ENCODE measurements at places on chromosomes 7 and 10.
A peak's percentile ranks its signal among the peaks of the same experiment; 100 is the strongest.

DNA sequence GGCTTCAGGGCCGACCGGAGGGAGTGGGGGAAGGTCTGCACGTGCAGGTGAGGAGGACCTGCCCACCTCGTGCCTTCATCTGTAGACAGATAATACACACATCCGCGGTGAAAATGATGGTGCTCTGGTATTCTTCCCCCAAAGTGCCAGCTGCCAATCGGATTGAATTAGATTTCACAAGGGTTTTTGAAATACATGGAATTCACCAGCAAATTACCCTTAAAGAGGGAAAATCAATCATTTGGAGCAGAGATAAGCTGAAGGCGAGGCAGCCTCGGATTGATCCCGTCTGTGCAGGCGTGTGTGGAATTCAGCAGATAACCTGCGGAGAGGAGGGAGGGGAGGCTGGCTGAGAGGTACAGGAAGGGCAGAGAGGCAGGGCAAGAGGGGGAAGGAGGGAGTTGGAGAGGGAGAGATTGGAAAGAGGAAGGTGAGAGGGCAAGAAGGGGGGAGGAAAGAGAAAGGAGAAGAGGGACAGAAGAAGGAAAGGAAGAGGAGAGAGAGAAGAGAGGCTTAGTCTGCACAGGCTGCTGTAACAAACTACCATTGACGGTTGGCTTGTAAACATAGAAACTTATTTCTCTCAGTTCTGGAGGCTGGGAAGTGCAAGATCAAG is 84.2 kb downstream of the C10orf105 start:
- DNase-seq, result no peak

DNA sequence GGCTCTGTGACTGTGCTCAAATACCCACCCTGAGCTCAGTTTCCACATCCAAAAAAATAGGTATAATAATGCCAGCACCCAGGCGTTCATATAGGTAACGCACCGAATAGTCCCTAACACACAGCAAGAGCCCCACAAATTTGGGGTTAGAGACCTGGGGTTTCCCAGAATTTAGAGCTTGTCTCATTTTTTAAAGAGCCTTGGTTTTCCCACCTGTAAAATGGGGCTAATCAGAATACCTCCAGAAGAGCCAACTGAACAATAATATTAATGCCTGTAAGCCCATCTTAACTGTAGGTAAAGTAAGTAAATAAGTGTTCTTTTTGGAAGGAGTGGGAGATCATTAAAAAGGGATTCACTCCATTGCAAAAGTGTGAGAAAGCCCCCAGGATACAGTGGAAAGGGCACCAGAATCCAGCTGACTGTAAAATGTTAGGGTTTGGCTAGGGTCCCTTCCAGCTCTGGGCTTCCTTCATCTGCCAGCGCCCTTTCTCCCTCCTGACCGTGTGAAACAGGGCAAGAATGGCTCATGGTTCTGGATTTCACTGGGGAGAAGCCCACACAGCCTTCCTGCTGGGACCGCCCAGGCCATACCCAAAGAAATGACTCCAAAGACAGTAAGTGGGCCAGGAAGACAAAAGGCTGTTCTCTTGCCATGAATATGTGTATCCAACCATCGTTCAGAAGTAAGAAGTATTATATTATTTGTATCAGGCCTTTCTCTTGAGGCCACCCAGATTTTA is 2.1 kb downstream of the MTURN start:
- no peak for DNase-seq

- no peak for DNase-seq
Observed at GRCh38 chr7:117195361-117196029, 127.4 kb downstream of the WNT2 start.

DNA sequence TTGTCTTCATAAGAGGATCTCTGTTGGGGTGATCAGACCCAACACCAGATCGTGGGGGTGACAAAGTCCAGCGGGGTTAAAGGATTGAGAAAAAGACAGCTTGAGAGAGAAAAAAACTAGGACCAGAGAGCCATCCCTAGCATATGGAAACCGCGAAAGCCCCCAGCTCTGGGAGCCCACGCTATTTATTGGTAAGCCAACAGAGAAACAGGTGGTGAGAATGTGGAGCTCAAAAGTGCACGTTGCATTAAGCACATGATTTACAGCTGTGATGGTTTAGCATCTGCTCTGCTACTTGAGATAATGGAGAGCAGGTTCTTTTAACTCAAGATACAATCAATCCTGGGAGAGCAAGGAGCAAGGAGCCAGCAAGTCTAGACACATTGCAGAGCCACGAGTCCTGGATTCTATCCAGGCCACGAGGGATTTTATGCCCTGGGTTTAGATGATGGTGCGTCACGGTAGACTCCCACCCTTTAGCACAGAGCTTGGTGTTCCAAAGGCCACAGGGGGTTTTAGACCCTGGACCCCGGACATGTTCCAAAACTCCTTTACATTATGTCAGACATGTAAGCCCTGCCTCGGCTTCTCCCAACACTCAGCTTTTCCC is 755.2 kb upstream of the SORCS1 start:
- no peak for DNase-seq

- no peak for DNase-seq
Observed at GRCh38 chr7:15669443-15670090, 16.9 kb downstream of the MEOX2 start.

- DNase-seq, result no peak
Observed at GRCh38 chr10:16909271-16909767, 92.1 kb upstream of the RSU1 start.

GRCh38 chr10:33774857-33775256 is 440.4 kb upstream of the NRP1 start:
- DNase-seq, result no peak

DNA sequence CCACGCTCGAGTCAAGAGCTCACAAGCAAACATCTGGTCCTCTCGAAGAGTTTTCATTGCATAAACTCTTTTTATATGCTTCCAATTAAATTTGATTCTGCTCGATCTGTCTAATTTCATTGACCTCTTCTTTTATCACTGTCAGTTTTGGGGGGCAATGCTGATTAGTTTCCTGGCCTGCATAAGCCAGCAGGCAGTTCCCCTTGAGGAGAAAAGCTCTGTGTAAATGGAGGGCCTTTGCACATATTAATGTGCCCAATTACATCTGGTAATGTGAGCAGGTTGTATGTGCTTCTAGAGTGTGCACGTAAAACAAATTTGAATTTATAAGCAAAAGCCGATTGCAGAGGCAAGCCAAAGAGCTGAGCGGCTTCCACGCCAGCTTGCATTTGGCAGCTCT is 210.3 kb downstream of the ABCA13 start:
- DNase-seq, result no peak

- DNase-seq, result no peak
Observed at GRCh38 chr7:146659732-146660131, 543.1 kb downstream of the CNTNAP2 start.

GRCh38 chr10:91711885-91712680 is 79.2 kb upstream of the PPP1R3C start:
- DNase-seq, result peak; percentile 24

GRCh38 chr10:86979296-86979818 is 11.1 kb downstream of the ADIRF start:
- DNase-seq, result no peak

DNA sequence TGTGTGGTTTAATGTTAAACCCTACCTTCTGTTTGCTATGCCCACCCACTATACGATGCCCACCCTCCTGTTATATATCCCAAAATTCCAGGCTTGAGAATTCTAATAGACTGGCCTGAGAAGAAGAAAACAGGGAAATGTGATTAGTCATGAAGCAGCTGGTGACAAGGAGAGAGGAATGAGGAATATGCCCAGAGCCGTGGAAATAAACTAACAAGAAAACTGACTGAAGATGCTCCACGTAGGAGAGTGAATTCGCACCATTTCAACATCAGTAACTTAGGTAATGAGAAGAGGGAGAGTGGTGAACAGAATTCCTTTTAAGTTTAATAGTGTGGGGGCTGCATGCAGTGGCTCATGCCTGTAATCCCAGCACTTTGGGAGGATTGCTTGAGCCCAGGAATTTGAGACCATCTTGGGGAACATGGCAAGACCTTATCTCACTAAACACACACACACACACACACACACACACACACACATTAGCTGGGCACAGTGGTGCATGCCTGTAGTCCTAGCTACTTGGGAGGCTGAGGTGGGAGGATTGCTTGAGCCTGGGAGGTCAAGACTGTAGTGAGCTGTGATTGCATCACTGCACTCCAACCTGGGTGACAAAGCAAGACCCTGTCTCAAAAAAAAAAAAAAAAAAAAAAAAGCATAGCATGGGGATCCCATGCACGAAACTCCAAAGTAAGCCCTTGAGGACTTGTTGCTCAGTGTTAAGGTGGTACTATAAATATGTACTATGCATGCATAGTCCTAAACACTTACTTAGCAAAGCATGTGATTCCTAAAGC is 16.1 kb upstream of the SYPL1 start:
- DNase-seq, result no peak

GRCh38 chr10:83862723-83863122 is 276.6 kb upstream of the GHITM start:
- no peak for DNase-seq

GRCh38 chr7:46229409-46229808 is 308.3 kb upstream of the IGFBP3 start:
- DNase-seq, result no peak

DNA sequence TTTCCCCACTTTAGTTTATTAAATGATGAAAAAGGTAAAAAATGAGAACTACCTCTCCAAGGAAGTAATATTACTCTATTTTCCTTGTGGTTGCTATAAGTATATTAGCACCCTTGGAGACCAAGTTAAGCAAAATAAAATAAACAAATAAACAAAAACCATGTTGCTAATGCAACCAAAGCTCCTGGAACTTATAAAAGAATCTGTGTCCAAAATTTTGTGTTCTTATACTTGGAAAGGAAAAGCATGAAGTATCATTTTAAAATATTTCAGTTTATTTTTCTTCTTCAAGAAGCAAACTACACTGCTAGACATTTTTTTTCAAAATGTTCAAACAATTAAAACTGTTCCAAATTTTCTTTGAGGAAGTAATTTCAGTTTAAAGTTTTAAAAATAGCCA is 441.9 kb upstream of the LRRTM3 start:
- DNase-seq, result no peak

DNA sequence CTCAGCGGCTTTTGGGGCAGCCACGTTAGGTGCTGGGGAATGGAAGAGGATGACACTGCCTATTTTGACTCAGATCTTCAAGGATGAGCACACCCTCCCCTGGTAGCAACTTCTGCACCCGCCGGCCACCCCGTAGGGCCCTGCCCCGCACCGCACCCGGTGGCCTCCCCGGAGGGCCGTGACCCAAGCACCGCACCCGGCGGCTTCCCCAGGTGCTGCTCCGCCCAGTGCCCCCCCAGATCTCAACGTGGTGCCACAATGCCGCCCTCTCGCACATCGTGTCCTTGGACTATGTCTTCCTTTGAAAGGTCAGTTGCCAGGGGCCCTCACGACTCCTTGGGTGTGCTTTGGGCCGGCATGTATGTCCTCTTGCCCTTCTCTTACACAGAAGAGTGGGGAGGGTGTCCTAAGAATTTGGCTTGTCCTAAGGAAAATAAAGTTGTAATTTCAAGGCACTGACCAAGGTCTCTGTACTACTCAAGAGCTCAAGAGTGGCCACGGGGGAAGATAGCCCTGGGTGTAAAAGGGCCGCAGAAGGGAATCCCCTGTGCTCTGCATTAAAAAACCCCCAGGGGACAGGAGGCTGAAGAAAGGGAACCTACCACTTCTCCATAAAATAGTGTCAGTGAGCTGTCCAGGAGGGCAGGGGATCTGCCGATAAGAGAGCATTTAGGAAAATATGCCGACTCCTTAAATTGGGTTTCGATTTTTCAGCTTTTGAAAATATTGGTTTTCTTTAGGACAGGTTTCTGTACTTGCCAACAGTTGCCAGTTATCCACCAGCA is 1.6 kb upstream of the LANCL2 start:
- no peak for DNase-seq

DNA sequence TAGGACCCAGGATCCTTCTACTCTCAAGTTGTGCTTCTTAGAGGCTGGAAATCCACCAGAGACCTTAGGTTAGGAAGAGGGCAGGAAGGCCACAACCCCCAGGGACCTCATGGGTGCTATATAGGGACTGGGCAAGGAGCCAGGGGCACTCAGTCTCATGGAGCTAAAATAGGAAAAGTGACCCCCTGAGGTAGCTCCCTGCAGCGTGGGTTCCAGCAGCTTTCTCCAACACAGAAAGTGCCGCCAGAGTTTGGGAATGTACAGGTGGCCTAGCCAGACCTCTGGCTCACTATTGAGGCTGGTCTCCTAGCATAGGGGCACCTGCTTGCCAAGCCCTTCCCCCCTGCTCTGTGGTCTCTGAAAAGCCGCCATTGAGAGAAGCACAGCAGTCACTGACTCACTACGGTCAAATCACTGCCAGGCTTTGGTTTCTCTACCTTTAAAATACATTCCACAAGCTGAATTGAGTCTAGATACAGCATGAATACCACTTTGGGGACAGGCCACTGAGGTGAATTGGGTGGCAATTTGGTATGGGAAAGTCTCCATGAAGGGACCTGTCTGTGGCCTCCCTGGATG is 333.2 kb upstream of the PODXL start:
- DNase-seq, result no peak

GRCh38 chr10:88932539-88933256 is 19.9 kb downstream of the ACTA2 start:
- DNase-seq, result peak; percentile 82

GRCh38 chr10:63825111-63825510 is 303.9 kb downstream of the REEP3 start:
- no peak for DNase-seq

Measured in GM12865 (cell line).